Activated CD4-positive, alpha-beta T cell treated with anti-CD3 and anti-CD28 coated beads for 4 hours (primary cell): ENCODE measurements at places on chromosomes 6 and 20.

- no peak for DNase-seq
Observed at GRCh38 chr6:165661664-165662025, 1.4 kb downstream of the PDE10A start.

GRCh38 chr6:44701637-44702101 is 314.2 kb downstream of the CDC5L start:
- DNase-seq = no peak

DNA sequence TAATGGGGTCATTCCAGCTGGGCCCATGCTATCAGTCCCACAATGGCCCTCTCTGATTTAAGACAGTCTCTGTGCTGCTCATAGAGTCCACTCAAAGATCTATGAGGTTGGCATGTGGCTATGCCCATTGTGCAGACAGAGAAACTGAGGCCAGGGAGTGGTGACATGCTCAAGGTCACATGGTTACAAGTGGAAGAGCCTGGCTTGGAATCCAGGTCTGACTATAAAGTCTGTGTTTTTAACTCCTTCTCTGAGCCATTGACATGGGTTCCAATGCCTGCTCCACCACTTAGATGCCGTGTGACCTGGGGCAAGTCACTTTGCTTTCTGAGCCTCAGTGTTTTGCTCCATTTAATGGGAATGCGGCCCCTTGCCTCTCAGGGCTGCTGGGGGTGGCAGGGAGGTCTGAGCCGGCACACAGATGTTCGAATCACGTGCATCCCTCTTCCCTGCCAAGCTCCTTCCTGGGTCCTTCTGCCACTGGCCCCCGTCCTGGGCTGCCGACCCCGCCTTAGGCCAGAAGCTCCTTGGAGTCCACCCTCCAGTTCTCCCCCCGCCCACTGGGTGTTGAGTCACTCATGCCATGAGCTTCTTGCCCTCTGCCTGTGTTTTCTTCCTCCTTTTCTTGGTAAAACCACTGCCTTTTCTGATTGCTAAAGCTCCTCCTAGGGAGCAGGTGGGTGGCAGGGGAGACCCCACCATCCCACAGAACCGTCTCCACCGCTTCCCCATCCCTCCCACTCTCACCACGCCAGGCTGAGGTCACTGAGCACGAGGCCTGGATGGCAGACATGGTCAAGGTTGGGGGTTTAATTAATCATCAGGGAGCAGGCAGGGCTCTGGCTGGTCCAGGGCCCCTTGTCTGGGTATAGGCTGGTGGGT is 35.7 kb downstream of the CEBPB start:
- peak; percentile 3 for DNase-seq

- no peak for DNase-seq
Observed at GRCh38 chr6:144214622-144215401, 64.5 kb downstream of the STX11 start.

DNA sequence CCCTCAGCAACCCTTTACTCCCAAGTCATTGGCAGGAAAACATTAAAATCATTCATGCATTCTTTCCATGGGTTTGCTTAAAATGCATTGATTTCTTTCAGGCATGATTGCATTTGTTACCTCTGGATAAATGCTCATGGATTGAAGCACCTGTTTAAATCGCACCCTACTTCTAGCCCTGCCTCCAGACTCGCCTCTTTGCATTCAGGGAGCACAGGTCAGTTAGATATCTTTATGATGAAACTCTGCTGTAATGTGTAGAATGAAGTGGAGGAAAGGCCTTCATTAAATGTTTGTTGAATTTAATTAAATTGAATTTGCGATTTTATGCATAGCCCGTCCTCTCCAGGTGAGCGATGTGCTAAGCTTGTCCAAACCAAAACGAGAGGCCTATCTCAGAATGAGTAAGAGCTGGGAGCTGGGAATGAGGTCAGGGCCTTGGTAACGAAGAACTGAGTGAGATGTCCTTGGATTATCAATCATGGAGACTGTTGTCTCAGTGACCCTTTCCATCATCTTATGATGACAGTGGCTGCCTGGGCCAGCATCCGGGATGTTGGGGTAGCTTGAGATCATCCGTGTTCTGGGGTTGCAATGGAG is 210.1 kb downstream of the SYNDIG1 start:
- DNase-seq = no peak

DNA sequence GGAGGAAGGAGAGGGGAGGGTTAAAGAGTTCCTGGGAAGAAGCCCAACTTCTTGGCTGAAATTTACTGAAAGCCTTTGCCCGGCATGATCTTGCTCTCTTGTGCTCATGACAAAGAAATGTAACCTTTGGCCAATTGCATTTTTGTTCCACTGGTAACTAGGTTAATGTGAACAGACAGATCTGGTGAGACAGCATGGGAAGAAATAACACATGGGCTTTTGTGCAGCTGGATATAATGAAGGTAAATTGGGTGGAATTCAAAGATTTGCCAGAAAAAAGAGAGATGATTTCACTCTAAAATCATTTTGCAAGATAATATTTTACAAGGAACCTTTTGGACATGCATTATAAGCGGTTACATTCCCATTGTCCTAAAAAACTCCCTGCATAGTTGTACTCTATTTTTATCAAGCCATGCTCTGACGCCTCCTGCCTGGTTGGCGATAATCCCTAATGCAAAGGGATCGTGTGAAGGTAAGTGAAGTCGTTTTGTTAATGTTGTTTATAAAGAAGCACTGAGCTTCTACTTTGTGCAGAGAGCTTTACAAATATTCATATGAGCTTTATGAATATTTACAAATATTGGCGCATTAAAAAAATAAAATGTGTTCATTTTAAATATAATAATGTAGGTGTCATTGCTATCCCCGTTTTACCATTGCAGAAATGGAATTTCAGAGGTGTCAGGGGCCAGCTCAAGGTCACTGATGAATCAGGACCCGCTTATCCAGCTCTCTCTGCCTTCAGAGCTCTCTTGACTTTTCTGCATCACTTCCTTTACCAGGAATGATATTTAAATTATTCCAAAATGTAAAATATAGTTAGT is 161.3 kb upstream of the AGPAT4 start:
- no peak for DNase-seq

GRCh38 chr6:6575143-6575542 is 13.4 kb upstream of the LY86 start:
- DNase-seq = no peak

DNA sequence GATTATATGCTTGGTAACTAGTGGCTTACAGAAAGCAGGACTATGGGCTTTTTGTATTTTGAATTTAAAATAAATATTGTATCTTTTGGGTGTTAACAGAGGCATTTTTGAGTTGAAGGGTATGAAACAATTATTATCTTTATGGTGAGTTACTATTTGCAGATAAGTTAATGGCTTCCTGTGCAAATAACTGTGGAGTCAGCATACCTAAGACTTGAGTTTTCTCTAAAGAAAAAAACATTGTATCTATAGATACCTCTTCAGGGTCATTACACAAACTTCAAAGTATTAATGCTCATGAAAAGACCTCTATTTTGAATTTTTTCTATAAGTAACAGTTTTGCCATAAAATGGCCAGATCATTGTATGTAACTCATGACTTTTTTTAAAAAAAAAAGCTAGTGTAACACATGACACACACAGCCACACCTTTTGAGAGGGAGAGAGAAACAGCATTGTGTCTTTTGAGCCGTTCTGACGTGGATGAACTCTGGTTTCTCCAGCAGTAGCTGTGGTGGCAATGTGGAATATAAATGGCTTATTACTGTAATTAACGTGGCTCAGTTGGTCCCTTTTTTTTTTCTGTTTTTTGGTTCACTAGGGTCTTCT is 36.3 kb downstream of the PLEKHG1 start:
- no peak for DNase-seq

DNA sequence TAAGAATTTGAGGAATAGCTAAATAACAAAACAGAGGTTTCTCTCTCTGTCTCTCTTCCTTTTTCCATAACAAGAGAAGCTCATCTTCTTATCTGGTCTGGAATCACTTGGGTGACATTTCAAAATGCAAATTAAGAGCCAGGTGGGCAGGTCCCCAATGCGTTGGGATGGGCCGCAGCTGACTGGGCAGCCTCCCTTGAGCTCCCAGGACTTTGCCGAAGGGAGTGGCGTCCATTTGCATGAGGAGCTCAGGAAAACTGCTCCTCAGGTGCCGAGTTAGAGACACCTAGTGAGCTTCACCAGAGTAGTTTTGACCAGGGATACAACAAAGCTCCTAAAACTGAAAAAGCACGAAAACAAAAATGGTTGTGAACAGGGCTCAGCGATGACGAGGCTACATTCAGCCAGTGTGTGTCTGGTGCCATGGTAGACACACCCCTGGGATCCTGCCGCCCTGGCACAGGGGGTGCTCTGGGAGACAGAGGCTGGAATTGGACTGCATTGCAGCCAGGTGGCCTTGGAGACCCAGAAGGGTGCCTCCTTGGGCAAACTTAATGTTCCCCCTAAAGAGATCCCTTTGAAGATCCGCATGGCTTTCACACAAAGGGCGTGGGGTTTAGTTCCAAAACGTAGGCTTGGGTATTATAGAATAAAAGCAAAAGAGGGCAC is 13.5 kb upstream of the SERPINB6 start:
- DNase-seq = no peak

DNA sequence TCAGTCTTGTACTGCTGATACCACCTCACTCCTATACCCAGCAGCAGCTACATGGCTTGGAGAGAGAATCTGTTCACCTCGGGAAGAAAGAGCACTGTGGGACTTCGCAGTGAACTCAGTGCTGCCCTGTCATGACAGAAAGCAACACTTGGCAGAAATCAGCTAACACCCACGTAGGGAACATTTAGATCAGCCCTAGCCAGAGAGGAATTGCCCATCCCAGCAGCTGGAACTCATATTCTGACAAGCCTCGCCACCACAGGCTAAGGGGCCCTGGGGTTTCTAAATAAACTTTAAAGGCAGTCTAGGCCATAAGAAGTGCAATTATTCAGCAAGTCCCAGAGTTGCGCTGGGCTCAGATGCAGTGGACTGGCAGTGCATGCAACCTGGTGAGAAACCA is 1266.8 kb downstream of the GRIK2 start:
- no peak for DNase-seq

GRCh38 chr6:156009656-156010055 is 554.0 kb upstream of the NOX3 start:
- no peak for DNase-seq

DNA sequence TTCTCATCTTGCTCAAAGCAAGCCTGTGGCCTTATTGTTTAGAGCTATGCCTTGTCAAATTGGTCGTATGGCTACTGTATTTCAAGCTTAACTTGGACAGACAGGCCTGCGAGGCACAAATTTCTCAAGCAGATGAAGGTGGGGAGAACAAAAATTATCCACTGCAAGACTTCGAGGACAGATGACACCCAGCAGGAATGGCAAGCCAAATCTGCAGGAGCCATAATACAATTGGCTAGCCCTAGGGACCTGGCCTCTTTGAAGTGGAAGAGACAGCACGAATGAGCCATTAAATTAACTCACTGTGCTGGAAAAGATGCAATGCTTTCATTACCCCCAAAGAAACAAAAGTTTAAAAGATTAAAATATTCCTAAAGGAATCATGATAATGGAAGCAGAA is 5.0 kb upstream of the BLOC1S5 start:
- DNase-seq = no peak

DNA sequence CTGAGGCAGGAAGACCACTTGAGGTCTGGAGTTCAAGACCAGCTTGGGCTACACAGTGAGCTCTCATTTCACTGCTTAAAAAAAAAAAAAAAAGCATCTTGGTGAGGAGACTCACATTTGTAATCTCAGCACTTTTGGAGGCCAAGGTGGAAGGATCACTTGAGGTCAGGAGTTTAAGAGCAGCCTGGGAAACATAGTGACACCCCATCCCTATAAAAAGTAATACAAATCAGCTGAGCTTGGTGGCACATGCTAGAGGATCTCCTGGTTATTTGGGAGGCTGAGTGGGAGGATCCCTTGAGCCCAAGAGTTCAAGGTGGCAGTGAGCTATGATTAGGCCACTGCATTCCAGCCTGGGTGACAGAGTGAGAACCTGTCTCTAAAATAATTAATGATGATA is 29.4 kb upstream of the SYNCRIP start:
- no peak for DNase-seq

GRCh38 chr6:24440897-24441598 is 38.3 kb downstream of the MRS2 start:
- no peak for DNase-seq

DNA sequence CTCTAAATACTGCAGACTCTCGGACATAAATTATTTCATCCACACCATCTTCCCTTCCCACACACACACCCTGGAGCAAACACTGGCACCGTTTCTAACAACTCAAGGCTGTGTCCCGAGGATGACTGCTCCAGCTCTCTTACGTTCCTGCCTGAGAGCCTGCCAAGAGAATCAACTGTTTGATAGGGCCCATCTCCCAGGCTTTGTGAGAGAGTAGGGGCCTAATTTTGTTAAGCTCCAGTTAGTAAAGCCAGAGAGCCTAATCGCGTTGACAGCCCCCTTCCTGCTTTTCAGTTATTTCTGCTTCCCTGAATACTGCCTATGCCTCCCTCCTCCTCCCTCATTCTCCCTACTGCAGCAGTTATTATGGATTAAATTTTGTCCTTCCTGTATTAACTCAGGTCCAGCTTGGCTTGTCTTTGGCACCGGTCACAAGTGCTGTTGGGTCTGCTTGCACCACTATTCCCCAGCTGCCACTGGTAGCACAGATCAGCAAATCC is 118.1 kb upstream of the TMEM181 start:
- DNase-seq = no peak

- DNase-seq = no peak
Observed at GRCh38 chr6:135013211-135013610, 41.4 kb downstream of the HBS1L start.

DNA sequence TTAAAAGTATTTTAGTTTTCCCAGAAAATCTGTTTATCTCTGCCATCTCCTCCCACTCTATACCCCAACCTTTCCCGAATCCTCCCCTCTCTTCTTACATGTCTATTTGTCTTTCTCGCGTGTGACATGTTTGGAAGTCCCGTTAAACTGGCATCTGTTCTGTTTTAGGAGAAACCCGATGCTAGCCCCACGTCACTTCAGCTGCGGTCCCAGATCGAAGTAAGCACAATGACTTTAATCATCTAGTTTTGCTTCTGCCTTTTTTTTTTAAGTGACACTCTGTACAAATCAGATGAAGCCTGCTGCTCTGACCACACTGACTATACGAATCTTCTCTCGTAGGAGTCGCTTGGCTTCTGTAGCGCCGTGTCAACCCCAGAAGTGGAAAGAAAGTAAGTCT is 97.4 kb downstream of the SASH1 start:
- no peak for DNase-seq

- no peak for DNase-seq
Observed at GRCh38 chr6:124872361-124873065, 89.7 kb upstream of the RNF217 start.

- DNase-seq = no peak
Observed at GRCh38 chr20:2858591-2858990, 14.7 kb upstream of the PTPRA start.

DNA sequence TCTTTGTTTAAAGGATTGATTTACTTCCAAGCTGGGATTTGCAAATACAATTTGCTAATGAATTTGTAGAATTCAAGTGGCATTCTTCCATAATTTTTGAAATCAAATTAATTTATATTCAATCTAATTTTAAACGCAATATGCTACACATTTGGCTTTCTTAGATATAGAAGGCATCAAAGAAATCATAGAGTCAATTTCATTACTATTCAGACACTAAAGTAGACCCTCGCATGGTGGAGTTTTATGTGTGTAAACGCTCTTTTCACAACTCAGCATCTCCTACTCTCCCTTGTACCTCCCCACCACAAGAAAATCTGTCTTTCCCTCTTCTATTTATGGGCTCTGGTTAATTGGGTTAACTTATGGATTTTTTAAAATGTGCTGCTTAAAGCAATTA is 144.3 kb downstream of the DOK5 start:
- no peak for DNase-seq
